Stimulated activated CD8-positive, alpha-beta memory T cell treated with anti-CD3 and anti-CD28 coated beads, Interleukin-15, amount 100 ng/mL, for 1 hour (primary cell): ENCODE measurements at places on chromosomes 3 and 15.

DNA sequence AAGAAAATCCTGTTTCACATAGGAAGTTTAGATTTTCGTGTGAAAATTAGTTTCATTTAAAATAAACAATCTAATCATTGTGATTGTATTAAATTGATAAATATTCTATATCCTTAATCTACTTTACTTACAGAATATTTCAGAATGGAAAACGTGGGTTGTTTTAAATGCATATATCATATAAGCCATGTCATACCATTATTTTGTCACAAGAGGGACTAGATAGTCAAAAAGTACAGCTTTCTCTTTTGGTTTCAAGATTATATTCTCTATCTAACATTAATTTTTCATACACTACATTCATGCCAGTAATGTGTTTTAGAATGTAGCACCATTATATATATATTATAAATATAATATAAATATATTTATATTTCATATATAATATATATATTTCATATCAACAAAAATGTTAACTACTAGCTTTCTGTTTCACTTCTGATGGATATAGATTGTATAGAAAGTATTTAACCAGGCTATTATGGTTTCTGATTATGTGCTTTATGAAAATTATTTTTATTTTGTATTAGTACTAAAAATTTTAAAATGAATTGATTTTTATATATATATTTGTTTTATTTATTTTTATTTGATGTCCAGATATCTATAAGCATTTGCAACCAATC is 45.3 kb downstream of the OSTN start:
- DNase-seq = no peak

DNA sequence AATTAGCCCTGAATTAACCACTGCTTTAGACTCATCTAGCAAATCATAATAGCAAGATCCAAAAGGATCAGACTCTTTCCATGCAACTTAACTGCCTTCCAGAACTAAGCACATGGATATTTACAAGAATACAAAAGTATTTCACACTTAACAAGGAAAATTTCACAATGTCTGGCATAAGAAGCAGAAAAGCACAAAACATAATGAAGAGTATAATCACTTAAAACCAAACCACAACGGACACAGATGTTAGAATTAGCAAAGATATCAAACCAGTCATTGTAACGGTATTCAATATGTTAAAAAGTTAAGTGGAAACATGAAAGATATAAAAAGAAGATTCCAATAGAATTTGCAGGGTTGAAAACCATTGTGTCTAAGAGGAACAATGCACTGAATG is 51.5 kb upstream of the COL6A6 start:
- no peak for DNase-seq

- no peak for DNase-seq
These were observed 851.7 kb downstream of the PDCD6IP start for GRCh38 chr3:34650131-34650530.

DNA sequence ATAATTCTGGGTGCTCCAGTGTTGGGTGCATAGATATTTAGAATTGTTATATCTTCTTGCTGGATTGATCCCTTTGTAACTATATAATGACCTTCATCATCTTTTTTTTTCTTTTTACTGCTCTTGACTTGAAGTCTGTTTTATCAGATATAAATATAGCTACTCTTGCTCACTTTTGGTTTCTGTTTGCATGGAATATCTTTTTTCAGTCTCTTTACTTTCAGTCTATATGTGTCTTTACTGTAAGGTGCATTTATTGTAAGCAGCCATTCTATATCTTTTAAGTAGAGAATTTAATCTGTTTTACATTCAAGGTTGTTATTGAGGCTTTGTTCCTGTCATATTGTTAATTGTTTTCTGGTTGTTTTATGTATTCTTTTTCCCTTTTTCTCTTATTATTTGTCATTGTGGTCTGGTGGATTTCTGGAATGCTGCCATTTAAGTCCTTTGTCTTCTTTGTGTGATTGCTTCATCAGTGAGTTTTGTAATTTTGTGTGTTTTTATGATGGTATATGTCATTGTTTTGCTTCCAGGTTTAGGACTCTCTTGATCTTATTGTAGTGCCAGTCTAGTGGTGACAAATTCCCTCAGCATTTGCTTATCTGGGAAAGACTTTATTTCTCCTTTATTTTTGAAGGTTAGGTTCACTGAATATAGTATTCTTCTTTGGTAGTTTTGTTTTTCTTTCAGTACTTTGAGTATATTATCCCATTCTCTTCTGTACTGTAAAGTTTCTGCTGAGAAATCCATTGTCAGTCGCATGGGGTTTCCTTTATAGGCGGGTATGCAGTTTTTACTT is 8.3 kb upstream of the PRR23C start:
- DNase-seq = no peak

- no peak for DNase-seq
These were observed 90.6 kb upstream of the GADL1 start for GRCh38 chr3:30984855-30985749.

GRCh38 chr15:62128916-62129315 is 36.2 kb downstream of the C2CD4B start:
- DNase-seq = no peak

DNA sequence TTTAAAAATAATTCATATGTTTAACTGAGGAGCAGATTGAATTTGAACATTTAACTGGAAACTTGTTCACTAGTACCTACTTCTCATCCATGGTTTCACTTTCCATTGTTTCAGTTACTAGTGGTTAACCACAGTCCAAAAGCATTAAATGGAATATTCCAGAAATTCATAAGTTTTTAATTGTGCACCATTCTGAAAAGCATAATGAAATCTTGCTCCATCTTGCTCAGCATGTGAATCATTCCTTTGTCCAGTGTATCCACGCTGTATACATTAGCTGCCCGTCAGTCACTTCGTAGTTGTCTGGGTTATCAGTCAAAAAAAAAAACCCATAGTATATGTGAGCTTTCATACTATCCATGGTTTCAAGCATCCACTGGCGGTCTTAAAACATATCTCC is 217.6 kb downstream of the TPRG1 start:
- DNase-seq = no peak

DNA sequence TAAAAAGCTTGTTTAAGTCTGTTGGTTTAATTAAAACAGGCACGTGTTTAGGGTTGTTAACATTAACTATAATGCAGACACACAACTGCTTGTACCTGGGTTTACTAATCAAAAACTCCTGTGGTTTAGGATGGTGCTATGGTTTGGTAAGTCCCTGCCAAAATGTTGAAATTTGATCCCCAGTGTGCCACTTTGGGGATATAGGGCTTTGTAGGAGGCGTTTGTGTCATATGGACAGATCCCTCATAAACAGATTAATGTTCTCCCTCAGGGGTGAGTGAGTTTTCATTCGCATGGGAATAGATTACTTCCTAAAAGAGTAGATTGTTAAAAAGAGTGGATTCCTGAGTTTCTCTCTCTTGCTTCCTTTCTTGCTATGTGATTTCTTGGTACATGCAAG is 18.7 kb upstream of the GK5 start:
- no peak for DNase-seq

DNA sequence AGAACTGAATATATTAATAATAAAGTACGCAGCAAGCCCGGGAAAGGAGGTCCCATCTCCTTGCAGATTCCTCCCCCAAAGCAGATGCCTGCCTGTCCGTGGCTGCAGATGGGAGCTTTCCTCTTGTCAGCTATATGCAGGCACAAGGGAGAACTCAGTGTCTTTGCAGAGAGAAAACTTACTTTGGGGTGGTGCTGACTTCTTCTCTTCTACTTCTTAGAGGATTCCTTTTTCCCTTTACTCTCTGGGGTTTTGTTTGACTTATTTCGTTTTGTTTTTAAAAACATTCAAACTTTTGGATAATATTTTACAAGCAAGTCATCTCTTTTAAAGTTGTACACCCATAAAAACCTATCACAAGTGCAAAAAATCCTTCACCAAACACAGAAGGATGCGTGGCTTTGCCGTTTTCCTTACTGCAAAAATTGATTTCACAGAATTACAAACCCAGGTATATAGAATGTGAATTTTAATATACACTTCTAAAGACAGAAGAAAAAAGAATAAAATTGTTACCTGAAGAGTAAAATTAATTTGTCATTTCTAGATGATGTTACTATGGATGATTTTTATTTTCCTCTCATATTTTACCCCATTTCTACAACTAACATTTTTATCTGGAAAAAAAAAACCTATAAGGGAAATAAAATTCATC is 65.3 kb upstream of the IGF1R start:
- no peak for DNase-seq

DNA sequence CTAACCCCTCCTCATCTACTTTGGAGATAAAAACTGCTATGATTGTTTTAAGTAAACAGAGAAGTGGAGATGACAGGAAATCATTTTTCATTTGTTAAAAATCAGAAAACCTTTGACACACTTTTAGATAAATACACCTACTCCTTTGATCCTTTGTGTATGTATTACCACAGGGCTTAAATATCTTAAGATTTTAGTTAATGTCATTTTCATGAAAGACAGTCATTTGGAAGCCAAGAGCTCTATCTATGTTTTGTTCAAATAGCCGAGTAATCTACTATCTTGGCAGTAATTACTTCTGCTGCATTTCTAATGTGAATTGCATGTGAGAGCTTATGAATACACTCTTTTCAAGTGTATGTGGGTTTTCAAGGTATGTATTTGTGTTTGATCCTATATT is 2.0 kb downstream of the ARPP21 start:
- DNase-seq = no peak

- DNase-seq = no peak
These were observed 260.4 kb downstream of the RPLP1 start for GRCh38 chr15:69712991-69713390.

DNA sequence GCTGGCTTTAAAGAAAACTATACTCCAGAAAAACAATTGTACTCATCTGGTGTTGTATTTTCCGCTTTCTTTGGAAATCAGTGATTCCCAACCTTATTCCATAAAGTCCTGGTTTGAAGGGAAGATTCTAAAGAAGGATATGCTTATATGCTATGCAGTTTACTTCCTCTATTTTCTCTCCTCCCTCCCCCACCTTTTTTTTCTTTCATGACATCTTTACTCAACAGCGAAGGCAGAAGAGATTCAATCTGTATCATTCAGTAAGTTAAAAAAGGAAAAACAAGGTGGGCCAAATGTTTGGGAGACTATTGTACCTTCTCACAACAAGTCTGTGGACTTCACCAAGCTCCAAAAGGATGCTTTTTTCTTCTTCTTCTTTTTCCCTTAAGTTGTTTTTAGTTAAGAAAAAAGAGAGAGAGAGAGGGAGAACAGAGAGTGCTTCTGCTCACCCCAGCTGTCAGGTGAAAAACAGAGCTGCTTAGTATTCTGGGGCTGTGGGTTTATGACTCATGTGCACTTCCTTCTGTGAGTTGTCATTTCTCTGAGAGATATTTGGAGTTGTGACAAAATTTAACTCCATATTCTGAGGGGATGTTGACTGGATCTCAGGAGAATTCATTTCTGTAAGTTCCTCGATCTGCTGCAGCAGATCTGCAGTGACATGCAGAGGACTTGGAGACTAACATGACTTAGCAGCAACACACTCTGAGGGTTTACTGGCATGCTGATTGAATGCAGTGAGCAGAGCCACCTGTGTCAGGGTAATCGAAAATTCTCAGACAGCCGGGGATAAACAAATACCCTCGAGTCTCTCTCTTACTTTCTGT is 70.7 kb downstream of the SSR3 start:
- DNase-seq = peak; percentile 7

DNA sequence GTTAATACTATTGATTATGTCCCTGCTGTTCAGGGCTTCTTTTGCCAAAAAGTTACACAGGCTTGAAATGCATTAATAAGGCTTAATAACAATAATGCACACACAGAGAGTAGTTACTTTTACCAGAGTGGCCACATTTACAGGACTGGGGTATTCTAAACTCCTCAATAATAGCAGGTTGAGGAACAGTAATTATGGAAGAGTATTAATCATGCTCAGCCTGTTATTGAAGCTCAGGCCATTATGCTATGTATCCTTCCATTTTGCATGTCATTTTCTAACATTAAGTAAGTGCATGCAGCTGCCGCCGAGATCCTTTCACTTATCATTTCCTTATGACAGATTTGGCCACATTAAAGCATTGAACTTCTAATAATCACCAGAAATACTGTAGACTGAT is 5.7 kb downstream of the ARRDC4 start:
- no peak for DNase-seq

DNA sequence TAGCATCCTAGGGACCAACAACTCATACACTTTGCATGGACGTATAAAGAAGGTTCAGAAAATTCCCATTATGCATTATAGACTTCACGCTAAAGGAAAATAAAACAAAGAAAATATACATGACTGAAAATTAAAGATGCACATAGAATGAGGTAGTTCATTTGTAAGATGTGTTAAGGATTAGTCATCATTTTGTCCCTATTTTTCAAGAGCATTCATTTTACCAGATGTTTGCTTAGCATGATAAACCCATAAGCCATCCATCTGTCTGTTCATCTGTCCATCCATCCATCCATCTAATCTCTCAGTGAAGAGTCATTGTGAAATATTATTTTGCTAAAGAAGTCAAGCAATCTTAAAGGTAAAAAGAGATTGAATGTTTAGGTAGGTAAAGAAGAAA is 80.3 kb downstream of the TFG start:
- DNase-seq = no peak

- DNase-seq = no peak
These were observed 324.6 kb downstream of the EPHA6 start for GRCh38 chr3:97138914-97139541.

GRCh38 chr3:18237251-18238005 is 187.7 kb downstream of the SATB1 start:
- DNase-seq = no peak

GRCh38 chr3:149090907-149091306 is 4.6 kb upstream of the HLTF start:
- no peak for DNase-seq
